ENCODE measurements at places on chromosomes 6 and 20.

GRCh38 chr6:113979937-113980336 is 9.0 kb upstream of the HDAC2 start:
- DNase-seq, result no peak

DNA sequence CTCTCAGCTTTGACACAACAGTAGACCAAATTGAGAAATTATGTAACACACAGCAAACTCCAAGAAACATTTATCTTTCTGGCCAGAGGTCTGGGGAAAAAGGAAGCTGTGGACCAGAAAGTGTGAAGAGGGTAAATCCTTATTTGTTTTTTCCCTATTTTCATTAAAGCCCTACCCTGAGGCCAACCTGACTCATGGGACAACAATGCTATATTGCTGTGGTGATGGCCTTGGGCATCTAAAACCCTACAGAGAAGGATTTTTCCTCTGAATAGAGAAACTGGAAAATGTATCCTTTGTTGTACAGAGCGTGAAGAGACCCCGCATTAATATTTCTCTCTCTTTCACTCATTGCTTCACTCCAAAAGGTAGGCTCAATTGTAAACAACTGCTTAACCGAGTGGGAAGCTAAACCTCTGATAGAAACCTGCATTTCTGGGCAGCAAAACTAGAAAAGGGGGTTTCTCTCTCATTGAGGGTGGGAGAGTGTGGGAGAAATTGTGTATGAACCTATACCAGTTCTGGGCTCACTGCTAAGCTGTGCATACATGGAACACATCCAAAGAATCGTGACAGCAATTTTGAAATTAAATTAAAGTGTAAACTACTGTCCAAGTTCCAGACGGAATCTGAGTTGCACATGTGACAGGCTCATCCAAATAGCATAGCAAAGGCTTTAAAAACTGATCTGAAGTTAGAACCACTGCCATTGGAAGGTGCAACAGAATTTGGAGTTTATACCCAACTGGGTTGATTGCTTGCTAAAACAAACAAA is 175.5 kb downstream of the CLVS2 start:
- no peak for DNase-seq

GRCh38 chr6:96943555-96944215 is 19.2 kb downstream of the KLHL32 start:
- no peak for DNase-seq

DNA sequence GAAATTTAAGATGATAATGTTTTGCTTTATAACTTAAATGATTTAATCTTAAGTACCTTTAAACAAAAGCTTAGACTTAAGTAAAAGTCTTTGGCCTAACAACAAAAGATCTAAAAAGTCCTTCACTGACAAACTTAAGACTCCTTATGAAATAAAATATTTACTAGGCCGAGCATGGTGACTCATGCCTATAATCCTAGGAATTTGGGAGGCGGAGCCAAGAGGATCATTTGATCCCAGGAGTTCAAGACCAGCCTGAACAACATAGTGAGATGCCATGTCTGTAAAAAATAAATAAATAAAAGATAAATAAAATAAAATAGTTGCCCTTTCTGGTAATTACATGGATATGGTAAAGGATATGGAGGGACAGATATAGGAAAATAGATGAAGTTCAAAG is 12.4 kb downstream of the KATNA1 start:
- no peak for DNase-seq

- no peak for DNase-seq
Measured at GRCh38 chr20:278181-278580, 12.4 kb downstream of the C20orf96 start.

GRCh38 chr6:5139828-5140771 is 55.0 kb downstream of the PPP1R3G start:
- DNase-seq, result no peak

DNA sequence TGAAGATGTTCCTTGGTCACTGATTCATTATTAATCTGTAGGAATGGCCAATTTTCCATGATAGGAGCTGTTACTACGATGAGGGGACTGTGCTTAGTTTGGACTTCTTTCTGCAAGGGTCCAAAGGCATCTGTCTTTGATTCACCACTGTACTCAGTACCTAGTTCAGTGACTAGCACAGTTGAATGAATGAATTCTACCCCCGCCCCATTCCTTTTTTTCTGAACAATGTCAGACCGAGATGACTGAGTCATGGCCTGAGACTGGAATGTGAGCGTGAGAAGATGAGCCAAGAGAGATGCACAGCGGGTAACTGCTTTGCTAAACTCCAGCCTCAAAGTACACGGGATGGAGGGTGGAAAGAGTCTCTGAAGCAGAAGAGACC is 419 bp upstream of the SNHG17 start:
- no peak for DNase-seq

DNA sequence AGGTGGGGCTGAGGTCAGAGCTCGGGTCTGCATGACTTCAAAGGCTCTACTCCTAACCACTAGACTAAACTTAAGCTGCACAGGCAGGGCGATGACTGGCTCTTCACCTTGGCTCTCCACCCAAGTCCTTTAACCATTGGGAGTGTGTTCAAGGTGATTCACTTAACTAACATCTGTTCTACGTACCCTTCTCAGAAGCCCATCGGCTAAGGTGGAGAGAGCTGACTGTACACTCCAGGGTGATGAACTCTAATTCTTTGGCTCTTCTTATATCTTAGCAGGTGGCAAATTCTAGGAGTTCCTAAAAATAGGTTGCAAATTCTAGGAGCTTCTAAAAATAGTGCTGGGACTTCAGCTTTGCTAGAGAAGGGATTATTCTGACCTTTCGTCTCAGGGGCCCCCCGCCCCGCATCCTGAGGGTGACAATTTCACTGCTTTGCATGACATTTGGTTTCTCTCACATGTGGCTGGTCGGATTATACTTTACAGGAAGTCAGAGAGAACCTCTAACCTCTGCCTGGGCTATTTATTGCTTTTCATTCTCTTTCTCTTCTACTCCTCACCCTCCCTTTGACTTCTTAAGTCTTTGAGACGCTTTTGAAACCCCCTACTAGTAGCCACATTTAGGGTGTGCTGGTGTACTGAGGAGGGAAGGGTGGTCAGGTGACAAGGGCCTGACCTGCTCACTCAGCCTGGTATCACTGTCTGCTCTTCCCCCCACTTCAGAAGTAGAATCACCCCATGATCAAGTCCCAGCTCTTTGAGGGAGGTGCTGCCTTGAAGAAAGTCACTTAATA is 55.5 kb downstream of the PRDM1 start:
- DNase-seq, result no peak

- DNase-seq, result no peak
Measured at GRCh38 chr6:10411971-10412460, 2.9 kb downstream of the TFAP2A start.

- DNase-seq, result no peak
Measured at GRCh38 chr6:150079604-150080003, 10.7 kb upstream of the ULBP3 start.

DNA sequence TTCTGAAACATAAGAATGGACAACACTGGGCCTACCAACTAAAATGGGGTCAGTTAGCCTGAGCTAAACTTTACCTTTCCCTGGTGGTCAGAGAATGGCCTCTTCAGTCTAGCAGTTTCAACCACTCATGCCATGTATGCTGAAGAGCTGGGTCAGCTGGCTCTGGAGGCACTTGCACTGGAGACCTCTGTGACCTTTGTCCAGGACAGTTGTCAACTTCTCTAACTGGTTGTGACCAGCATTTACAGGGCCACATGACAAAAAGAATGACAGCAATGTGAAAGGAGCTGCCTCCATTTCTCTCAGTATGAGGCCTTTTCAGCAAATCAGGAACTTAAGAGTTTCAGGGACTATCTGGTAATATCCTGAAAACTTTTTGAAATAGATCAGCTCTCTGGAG is 59.9 kb upstream of the TMEM30A start:
- DNase-seq, result no peak

- DNase-seq, result no peak
Measured at GRCh38 chr6:135866445-135867123, 15.1 kb downstream of the PDE7B start.

GRCh38 chr6:52642368-52642767 is 28.5 kb upstream of the TMEM14A start:
- DNase-seq, result no peak

GRCh38 chr20:17494201-17494600 is 37.0 kb downstream of the BFSP1 start:
- DNase-seq, result no peak

- no peak for DNase-seq
Measured at GRCh38 chr6:155955038-155955437, 499.4 kb upstream of the NOX3 start.

DNA sequence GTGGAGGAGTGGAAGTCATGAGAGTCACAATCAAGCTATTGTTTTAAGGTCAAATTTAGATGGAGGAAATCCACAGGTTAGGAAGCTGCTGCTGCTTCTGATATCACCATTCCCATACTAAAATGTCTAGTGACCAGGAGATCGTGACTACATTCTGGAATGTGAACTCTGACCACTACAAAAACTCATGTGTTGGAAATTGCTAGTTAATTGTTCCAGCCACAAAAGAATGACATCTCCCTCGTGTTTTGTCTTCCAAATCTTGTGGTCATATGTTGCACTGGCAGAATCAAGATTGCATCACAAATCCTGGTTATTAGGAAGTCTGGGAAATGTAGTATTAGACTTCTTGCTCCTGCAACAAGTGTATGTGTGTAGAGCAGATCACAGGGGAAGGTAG is 441.9 kb downstream of the CD109 start:
- DNase-seq, result no peak

GRCh38 chr6:134190883-134191282 is 127.0 kb downstream of the SGK1 start:
- no peak for DNase-seq

DNA sequence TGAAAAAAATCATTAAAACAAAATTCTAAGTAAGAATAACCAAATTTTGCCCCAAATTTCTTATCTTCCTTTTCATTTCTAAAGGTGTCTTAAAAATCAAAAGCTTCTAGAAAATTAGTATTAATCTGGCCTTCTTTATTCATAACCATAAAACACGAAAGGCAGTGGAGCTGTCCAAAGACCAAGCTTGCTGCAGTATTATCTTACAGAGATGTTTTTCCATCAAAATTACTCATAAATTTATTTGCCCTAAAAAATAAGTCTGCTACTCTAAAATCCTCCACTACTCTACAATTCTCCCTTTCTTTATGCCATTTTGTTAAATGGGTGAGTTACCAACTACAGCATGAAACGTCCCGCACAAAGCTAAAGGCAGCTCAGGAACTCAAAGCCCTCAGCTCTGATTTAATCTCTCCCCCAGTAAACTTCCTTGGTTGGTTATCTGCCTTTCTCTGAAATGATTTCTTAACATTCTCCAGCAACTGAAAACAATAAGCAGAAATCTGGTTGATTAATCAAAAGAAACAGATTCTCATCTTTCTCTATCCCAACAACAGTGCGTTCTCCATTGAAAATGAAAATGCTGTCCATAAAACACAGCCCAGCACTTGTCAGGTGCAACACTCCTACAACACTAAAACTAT is 2.1 kb downstream of the USP49 start:
- no peak for DNase-seq

GRCh38 chr6:130381012-130381411 is 15.2 kb downstream of the TMEM200A start:
- no peak for DNase-seq

DNA sequence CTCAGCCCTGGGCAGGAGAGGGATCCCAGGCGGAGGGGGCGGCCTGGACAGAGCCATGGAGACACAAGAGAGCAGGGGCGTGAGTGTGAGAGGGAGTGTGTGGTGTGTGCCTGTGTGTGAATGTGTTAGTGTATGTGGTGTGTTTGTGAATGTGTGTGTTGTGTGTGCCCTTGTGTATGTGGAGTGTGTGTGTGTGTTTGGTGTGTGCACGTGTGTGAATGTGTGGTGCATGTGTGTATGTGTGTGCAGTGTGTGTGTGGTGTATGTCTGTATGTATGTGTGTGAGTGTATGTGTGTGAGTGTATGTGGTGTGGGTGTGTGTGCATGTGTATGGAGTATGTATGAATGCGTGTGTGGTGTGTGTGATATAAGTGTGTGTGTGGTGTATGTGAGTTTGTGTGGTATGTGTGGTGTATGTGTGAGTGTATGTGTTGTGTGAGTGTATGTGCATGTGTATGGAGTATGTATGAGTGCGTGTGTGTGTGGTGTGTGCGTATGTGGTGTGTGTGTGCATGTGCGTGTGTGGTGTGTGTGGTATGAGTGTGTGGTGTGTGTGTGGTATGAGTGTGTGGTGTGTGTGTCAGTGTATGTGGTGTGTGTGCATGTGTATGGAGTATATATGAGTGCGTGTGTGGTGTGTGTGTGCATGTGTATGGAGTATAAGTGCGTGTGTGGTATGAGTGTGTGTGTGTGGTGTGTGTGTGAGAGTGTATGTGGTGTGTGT is 175.2 kb upstream of the AFDN start:
- no peak for DNase-seq

DNA sequence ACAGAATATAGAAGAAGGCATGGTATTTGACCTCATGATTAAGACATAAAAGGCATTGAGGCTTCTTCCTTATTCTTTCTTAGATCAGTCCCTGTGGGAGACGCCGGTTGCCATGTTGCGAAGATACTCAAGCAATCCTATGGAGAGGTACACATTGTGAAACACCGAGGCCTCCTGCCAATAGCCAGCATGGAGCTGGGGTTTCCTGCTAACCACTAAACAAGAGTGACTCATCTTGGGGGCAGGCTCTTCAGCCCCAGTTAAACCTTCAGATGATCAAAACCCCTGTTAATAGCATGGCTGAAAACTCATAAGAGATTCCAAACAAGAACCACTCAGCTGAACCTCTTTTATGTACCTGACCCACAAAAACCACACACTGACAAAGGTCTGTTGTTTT is 478.8 kb downstream of the CD83 start:
- no peak for DNase-seq

GRCh38 chr20:62557462-62557861 is 81.7 kb upstream of the GATA5 start:
- DNase-seq, result no peak

GRCh38 chr6:93604951-93605350 is 185.6 kb upstream of the EPHA7 start:
- no peak for DNase-seq

- no peak for DNase-seq
Measured at GRCh38 chr6:126665551-126665950, 325.6 kb downstream of the CENPW start.

DNA sequence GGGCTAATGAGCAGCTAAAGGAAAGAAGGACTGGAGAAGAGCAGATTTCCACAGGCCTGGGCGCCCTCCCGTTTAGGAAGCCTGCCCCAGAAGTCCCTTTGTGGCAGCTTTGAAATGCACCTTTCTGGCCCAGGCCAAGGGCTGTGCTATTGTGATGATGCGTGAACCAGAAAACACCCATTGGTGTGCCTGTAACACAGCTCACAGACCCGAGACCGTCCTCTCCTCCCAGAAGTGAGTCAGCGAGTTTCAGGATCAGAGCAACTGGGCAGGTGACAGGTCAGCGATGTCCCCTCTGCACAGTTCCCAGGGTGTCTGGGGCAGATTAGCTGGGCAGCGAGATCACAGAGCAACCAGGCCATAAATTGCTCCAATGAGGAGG is 71.9 kb upstream of the SULF2 start:
- no peak for DNase-seq

- no peak for DNase-seq
Measured at GRCh38 chr20:46371656-46372055, 34.8 kb downstream of the ELMO2 start.
